ENCODE measurements at places on chromosomes 12 and 14.

DNA sequence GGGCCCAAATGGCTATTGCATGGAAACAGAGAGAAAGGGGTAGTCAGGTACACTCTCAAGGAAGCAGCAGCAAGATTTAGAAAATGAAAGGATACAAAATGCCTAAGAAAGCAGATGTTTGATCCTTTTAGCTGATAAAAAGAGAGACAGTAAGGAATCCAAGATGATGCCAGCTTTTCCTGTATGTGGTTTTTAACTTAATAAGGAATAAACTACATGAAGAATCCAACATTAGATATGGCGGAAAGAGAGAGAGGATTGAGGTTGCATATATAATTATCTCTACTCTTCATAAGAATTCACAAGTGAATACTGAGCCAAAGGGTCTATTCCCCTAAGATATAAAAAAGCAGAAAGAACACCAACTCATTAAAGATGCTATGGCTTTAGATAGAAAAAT lies 11.6 kb downstream of the TMED10 start:
- no peak for DNase-seq

- DNase-seq = no peak
These were observed 7.7 kb downstream of the SLC15A4 start for GRCh38 chr12:128815779-128816642.

- DNase-seq = no peak
These were observed 53.2 kb downstream of the GOLGA5 start for GRCh38 chr14:92847278-92847677.

DNA sequence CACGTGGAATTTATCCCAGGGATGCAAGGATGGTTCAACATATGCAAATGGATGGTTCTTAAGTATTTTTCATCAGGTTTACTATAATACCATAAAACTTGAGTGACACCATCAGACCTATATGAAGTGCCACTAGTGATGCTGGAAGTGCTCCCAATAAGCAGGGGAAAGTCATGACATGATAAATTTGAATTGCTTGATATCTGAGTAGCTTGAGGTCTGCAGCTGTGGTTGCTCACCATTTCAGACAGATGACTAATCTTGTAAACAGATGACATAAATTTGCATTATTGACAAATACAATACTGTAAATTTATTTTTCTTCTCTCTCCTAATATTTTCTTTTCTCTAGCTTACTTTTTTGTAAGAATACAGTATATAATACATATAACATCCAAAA lies 13.7 kb upstream of the PRPF39 start:
- no peak for DNase-seq

DNA sequence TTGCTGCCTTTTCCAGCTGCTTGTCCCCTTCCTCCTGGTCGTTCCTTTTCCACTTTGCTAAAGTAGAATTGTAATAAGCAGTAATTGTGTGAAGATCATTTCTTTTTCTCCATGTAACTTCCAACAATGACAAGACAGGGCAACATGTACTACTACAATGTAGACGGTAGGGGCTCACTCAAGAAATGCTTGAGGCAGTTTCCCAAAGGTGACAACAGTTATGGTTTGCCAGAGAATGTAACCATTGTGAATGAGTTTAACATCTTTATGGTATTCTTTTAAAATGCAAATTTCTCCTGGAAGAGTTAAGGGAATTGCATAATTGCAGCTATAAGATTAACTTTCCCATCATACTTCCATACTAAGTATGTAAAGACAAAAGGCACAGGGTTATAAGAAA lies 23.8 kb upstream of the PHLDA1 start:
- no peak for DNase-seq

- DNase-seq = no peak
These were observed 19.7 kb upstream of the YY1 start for GRCh38 chr14:100219126-100219785.

- DNase-seq = no peak
These were observed 85.5 kb upstream of the HECTD1 start for GRCh38 chr14:31292937-31293616.

- no peak for DNase-seq
These were observed 55.5 kb downstream of the FGD4 start for GRCh38 chr12:32454866-32455265.

- peak; percentile 54 for DNase-seq
These were observed 168.1 kb downstream of the ADGRD1 start for GRCh38 chr12:131121705-131122405.

- DNase-seq = peak; percentile 5
These were observed 8.0 kb upstream of the HIP1R start for GRCh38 chr12:122827258-122827657.

DNA sequence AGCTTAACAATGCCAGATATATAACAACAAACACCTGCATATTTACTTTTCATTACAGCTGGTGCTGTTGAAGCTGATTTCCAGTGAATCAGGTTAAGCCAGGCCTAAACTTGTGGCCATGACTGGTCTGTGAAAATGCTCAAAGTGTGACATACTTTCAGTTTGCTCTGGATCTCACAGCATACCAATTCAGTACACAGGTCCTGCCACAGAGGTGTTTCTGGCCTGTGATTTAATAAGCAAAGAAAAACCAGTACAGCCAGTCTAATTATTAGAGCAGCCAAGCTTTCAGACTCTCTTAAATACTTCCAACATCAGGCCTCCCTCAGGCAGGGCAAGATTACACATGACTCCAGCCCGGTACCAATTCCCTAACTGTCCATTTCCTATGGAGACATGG lies 27.4 kb upstream of the TMCC3 start:
- DNase-seq = no peak

DNA sequence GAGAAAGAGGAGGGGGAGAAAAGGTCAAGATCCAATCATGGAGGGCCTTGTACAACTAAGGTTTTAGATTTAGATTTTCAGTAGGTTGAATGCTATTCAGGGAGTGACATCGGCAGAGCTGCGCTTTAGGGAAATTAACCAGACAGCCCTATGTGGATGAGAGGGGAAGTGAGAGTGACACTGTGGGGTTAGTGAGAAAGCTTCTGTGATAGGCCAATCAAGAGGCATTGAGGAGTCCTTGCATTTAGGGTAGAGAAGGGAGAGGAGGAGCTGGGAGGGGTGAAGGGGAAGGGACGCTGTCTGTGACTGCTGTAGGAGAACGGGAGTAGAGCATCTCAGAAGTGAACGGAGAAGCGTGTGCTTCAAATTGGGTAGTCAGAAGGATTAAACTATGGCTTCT lies 3.4 kb downstream of the HSD17B6 start:
- no peak for DNase-seq

DNA sequence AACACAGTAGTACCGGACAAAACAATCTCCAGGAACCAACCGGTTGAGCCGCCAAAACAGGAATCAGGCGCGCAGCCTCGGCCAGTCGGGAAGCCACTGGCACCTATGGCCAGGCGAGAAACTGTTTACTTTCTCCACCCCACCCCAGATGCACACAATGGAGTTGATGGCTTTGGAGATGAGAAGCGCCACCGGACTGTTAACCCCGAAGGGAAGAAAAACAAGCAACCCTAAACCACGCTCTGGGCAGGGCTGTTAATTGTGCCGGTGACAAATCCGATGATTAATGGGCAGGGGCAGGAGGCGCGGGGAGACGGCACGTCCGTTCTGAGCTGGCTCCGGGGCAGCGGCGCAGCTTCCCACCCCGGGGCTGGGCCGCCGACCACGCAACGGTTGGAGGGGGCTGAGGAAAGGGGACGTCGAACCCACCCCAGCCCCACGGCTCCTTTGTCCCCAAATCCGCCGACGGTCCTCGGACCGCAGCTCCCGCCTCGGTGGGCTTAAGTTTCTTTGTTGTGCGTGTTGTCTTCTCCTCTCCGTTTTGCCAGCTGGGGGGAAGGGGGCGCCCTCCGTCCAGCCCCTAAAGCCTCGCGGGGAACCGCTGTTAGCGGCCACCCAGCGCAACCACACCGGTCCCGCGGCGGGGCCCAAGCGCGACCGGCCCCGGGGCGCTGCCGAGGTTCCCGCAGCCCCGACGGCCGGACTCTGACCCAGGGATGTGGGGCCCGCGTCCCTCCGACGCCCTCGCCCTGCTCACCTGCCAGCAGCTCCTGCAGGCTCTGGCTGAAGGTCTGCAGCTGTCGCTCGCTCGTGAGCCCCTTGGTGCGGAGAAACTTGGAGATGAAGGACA lies 790 bp downstream of the BTG1 start:
- DNase-seq = peak; percentile 77

DNA sequence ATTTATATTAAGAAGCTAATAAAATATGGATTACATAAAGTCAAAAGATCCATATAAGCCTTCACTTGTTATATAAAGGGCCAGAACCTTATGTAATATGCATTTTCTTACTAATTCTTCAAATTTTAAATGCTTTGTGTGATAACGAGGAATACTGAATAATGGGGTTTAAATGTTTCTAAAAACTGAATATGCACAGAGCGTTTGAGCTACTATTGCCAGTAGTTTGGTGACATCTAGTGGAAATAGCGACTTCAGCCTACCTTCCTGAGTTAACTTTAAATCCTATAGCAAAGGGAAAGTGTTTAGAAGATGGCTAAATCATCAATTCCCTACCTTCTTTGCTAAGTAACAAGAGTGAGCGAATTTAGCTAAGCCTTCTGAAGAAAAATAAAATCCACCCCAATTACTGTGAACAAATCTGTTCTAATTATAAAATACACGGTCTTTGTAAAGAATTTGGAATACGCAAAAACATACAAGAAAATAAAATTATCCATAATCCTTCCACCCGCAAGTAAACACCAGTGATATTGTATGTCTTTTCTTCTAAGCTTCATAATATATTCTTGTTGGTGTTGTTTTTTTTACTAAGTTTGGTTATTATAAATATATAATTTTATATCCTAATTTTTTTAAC lies 115.5 kb upstream of the G2E3 start:
- DNase-seq = no peak

GRCh38 chr12:63045020-63045860 lies 105.8 kb downstream of the AVPR1A start:
- DNase-seq = no peak

GRCh38 chr12:27844366-27845090 lies 64.5 kb upstream of the MANSC4 start:
- DNase-seq = no peak

DNA sequence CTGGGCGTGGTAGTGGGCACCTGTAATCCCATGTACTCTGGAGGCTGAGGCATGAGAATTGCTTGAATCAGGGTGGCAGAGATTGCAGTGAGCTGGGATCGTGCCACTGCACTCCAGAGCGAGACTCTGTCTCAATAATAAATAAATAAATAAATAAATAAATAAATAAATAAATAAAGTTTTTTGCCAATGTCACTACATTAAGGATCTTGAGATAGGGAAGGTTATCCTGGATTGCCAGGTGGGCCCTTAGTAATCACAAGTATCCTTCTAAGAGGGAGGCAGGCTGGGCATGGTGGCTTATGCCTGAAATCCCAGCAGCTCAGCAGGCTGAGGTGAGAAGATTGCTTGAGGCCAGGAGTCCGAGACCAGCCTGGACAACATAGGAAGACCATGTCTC lies 4.5 kb upstream of the FBXW8 start:
- DNase-seq = no peak

All from sciatic nerve (tissue), 2 donors.